ENCODE measurements at places on chromosomes 3 and 15. TPM values are rescaled to one million over a fixed set of nuclear protein-coding genes. Genes with fewer than 3 reads are reported as not detected.
A peak's percentile ranks its signal among the peaks of the same experiment; 100 is the strongest.

DNA sequence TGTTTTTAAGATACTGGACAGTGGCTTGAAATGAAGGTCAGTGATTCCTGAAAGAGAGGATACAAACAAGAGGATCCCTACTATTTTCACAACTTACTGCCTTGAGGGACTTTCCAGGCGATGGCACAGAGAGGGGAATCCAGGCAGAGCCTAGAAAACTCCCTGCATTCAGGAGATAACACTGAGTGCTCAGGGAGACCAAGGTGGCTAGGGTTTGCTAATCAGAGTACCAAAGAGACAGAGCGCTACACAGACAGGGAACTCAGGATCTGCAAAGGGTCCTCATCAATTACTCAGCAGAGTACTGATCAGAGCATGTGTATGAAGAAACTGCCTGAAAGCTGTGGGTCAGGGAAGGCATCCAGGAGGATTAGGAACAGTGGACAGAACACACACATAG lies 11.7 kb upstream of the MRPS22 start:
- no peak overlapping the region for H3K4me3 ChIP-seq
- no peak for DNase-seq
- H3K4me1 ChIP-seq = peaks cover 21% of the 10 kb centered on the region
- peaks cover 24% of the 10 kb centered on the region for H3K27me3 ChIP-seq
- no peaks in the 10 kb centered on the region for H3K36me3 ChIP-seq

UBAP1L gene
- total RNA-seq = 3.8 TPM

DNA sequence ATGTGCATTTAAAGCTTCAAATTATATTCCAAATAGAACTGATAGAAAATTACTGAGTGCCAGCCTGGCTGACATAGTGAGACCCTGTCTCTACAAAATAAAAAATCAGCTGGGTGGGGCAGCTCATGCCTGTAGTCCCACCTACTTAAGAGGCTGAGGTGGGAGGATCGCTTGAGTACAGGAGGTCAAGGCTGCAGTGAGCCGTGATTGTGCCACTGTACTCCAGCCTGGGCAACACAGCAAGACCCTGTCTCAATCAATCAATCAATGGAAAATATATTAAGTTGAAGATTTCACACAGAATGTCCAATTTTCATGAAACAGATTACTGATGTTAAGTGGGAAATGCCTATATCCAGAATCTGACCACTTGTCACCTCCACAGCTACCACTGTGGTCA lies 4.1 kb downstream of the MON1A start:
- DNase-seq = no peak
- no peak overlapping the region for H3K4me3 ChIP-seq
- H3K27ac ChIP-seq = no peak overlapping the region

DNA sequence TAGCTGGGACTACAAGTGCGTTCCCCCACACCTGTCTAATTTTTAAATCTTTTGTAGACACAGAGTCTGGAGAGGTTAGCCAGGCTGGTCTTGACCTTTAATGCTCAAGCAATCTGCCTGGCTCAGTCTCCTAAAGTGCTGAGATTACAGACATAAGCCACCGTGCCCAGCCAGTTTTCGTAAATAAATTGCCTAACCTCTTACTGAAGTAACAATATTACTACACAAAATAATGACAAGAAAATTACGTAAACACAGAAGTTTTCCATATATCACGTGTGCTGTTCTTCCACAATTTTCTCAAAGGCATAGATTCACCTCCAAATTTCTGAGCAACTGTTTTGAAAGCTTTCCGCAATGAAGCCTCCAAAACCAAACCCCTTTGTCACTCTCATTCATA lies 58.1 kb upstream of the PROK2 start:
- H3K27me3 ChIP-seq = peaks cover 21% of the 10 kb centered on the region
- H3K36me3 ChIP-seq = no peaks in the 10 kb centered on the region
- no peak overlapping the region for H3K27ac ChIP-seq

DNA sequence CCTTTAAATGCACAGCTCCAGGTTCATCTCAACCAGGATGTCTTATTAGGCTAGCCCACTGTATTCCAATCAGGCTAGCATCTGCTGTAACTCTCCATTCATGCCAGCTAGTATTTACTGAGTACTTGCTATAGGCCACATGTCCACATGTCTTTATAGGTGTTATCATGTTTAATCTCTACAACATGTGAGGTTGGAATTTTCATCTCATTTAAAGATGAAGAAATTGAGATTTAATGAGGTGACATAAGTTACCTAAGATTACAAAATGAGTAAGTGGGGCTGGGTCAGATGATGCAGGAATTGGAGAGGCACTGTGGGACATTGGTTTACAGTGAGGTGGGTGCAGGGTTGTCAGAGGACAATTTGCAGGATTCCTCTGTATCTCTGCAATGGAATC lies 2.9 kb downstream of the IFT122 start:
- no peaks in the 10 kb centered on the region for H3K27me3 ChIP-seq
- H3K4me1 ChIP-seq = peaks cover 38% of the 10 kb centered on the region
- H3K36me3 ChIP-seq = peaks cover 7% of the 10 kb centered on the region
- H3K4me3 ChIP-seq = no peak overlapping the region
- no peak for DNase-seq

LRRC34 gene
- 4.7 TPM for total RNA-seq

DNA sequence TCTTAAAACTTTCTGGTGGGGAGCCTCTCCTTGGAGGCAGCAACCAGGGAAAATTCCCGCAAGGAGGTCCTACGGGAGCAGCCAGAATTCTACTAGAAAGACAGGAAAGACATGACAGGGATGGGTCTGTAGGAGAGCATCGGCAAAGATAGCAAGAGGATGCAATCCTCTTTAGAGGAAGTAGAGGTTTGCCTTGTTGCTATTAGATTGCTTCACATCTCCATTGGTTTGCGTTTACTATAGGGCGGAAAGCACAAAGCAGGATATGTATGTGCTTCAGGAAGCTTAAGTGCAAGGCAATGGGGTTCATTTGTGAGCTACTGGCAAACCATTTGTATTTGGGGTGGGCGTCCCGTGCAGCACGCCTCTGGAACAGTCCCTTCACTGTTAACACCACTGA lies 193.0 kb downstream of the RORA start:
- no peak for DNase-seq
- H3K36me3 ChIP-seq = no peaks in the 10 kb centered on the region
- no peak overlapping the region for H3K27ac ChIP-seq
- H3K4me1 ChIP-seq = no peaks in the 10 kb centered on the region
- no peak overlapping the region for H3K4me3 ChIP-seq
- H3K27me3 ChIP-seq = peaks cover 36% of the 10 kb centered on the region

DNA sequence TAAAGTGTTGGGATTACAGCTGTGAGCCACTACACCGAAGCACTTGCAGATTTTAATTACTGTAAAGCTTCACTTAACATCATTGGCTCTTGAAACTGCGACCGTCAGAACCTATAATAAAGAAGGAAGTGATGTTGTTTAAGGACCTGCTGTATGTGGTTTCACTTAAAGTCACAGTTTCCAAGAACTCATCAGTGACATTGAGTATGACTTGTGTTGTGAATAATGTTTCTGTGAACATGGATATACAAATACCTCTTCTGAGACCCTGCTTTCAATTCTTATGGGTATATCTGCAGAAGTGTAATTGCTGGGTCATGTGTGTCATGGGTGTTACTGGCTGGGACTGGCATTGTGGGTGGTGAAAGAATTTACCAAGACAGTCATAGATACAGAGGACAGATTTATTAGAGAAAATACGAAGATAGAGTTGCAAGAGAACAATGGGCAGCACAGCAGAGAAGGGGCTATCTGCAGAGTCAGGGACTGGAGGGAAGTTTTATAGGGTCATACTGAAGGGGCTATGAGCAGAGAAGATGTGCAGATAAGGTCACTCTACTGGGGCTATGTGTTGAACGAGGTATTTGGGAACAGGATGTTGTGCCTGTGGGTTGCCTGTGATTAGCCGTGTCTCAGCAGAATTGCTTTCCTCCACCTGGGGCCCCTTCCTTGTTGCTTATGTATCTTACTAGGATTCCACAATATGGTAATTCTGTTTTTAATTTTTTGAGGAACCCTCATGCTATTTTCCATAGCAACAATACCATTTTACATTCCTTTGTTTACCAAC lies 4.5 kb downstream of the NDUFB5 start:
- H3K27ac ChIP-seq = peak overlapping the region; percentile 94
- H3K27me3 ChIP-seq = no peaks in the 10 kb centered on the region
- peak; percentile 44 for DNase-seq
- H3K36me3 ChIP-seq = peaks cover 20% of the 10 kb centered on the region

GRCh38 chr3:30505866-30506520 lies 100.4 kb upstream of the TGFBR2 start:
- no peaks in the 10 kb centered on the region for H3K36me3 ChIP-seq
- no peak for DNase-seq
- H3K27ac ChIP-seq = no peak overlapping the region

- DNase-seq = no peak
- no peaks in the 10 kb centered on the region for H3K36me3 ChIP-seq
- no peak overlapping the region for H3K27ac ChIP-seq
These were observed 381.2 kb upstream of the WNT5A start for GRCh38 chr3:55868347-55868746.

DNA sequence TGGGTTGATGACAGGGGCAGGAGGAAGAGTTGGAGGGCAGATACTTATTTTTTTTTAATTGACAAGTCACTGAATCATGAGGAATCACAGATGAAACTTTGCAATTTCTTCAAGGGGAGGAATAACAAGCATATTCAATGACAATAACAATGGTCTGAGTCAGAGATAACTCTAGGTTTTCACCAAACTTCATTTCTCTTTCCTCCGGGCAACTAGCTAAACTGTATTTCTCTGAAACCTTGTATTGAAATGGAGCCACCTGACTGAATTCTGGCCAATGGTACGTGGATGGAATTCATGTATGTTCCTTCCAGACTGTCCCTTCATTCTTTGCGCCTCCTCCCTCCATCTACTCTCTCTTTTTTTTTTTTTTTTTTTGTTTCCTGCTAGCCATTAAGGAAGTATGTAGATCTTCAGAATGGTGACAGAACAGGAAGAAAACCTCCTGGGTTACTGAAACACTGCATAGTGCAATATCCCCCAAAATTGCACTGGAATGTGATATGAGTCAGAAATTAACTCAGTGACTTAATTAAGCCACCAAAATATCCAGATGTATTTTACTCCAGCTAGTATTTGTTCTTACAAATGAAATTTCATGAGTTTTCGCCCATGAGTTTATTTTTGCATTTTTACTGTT lies 495.4 kb downstream of the OTOL1 start:
- H3K4me1 ChIP-seq = no peaks in the 10 kb centered on the region
- no peak for DNase-seq
- H3K27me3 ChIP-seq = no peaks in the 10 kb centered on the region
- H3K36me3 ChIP-seq = no peaks in the 10 kb centered on the region
- H3K27ac ChIP-seq = no peak overlapping the region

SCG3 gene
- total RNA-seq = not detected

DPPA4 gene
- total RNA-seq = not detected

GRCh38 chr3:55544219-55544618 lies 57.1 kb upstream of the WNT5A start:
- H3K4me1 ChIP-seq = no peaks in the 10 kb centered on the region
- H3K27me3 ChIP-seq = no peaks in the 10 kb centered on the region
- H3K27ac ChIP-seq = no peak overlapping the region
- no peaks in the 10 kb centered on the region for H3K36me3 ChIP-seq

GRCh38 chr15:82751308-82751707 lies 41.6 kb upstream of the AP3B2 start:
- DNase-seq = no peak
- no peaks in the 10 kb centered on the region for H3K27me3 ChIP-seq
- H3K27ac ChIP-seq = peak overlapping the region; percentile 96
- peak overlapping the region; percentile 98 for H3K4me3 ChIP-seq
- peaks cover 39% of the 10 kb centered on the region for H3K36me3 ChIP-seq

GOLGA6L1 gene
- not detected for total RNA-seq

DNA sequence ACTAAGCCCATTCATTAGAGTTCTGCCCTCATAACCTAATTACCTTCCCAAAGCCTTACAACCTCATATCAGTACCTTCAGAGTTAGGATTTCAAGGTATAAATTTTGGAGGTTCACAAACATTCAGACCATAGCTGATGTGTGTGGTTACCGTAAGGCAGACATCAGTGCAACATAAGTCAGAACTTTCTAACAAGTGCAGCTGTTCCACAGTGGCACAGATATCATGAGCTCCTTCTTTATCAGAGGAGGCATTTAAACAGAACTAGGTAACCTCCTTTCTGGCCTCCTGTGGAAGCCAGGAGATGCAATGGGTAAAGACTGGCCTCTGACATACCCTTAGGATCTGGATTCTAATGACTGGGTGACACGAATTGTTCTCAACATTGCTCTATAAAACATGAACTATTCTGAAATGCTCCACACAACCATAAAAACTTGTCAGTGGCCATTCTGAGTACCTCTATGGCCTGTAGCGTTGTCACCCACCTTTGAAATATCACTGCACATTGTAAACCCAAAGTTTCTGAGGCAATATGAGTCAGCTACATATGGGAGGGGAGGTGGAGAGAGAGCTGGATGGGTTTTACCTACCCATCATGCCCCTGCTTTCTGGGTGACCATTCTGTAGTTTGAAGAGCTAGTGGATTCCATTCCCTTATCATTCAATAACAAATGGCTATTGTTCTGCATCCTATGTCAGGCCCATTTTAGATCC lies 546.0 kb upstream of the TBL1XR1 start:
- DNase-seq = no peak
- H3K4me3 ChIP-seq = no peak overlapping the region
- no peaks in the 10 kb centered on the region for H3K36me3 ChIP-seq
- no peaks in the 10 kb centered on the region for H3K4me1 ChIP-seq
- H3K27me3 ChIP-seq = no peaks in the 10 kb centered on the region

DNA sequence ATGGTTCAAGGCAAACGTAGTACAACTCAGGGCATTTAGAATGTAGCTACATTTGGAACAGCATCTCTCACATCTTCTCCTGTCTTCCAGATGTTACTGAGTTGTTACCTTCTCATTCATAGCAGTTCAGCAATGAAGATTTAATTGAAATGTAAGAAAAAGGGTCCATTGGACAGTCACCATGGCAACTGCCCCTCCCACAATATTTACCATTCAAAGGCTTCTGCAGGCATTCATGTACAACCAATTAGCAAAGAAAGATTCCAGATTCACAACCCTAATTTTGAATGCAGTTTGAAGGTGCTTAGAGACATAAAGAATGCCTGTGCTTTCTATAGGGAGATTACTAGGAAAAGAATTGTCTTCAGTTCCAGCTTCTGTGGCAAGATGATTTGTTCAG lies 22.2 kb downstream of the SCN11A start:
- no peak overlapping the region for H3K4me3 ChIP-seq
- DNase-seq = no peak
- no peak overlapping the region for H3K27ac ChIP-seq
- H3K36me3 ChIP-seq = no peaks in the 10 kb centered on the region
- no peaks in the 10 kb centered on the region for H3K4me1 ChIP-seq

GRCh38 chr3:119809249-119810017 lies 27.5 kb downstream of the NR1I2 start:
- H3K27ac ChIP-seq = peak overlapping the region; percentile 84
- peaks cover 6% of the 10 kb centered on the region for H3K27me3 ChIP-seq
- H3K4me3 ChIP-seq = no peak overlapping the region
- H3K4me1 ChIP-seq = peaks cover 12% of the 10 kb centered on the region

GRCh38 chr3:122609798-122610559 lies 32.5 kb downstream of the PARP15 start:
- H3K4me3 ChIP-seq = peak overlapping the region; percentile 21
- peaks cover 60% of the 10 kb centered on the region for H3K36me3 ChIP-seq
- H3K27ac ChIP-seq = peak overlapping the region; percentile 87
- no peaks in the 10 kb centered on the region for H3K27me3 ChIP-seq
- H3K4me1 ChIP-seq = peaks cover 28% of the 10 kb centered on the region

GRCh38 chr15:94383041-94383440 lies 151.7 kb downstream of the MCTP2 start:
- no peaks in the 10 kb centered on the region for H3K27me3 ChIP-seq
- H3K36me3 ChIP-seq = peaks cover 14% of the 10 kb centered on the region
- H3K4me1 ChIP-seq = peaks cover 12% of the 10 kb centered on the region

SHISA5 gene
- total RNA-seq = 266 TPM

PROK2 gene
- total RNA-seq = 0.60 TPM

CKMT1B gene
- not detected for total RNA-seq

CLDN16 gene
- total RNA-seq = not detected
